Small intestine (tissue), 16 donors: ENCODE measurements at places on chromosomes 3 and 15. TPM values are rescaled to one million over a fixed set of nuclear protein-coding genes. Genes with fewer than 3 reads are reported as not detected.

DNA sequence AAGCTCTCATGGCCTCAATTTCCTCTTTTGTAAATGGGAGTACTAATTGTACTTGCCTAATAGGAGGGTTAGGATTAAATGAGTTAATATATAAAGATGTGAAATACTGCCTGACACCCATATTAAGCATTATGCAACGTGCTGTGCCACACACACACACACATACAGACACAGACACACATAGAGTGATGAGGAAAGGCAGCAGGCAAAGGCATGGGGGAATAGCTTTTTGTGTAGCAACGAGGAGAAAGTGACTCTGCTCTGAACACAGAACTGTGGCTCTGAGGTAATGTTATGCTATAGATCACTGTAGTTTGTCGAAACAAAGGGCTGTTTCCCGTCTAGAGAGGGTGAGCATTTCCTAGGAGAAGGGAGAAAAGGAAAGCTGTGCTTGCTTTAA, 233.3 kb upstream of the SLCO3A1 start:
- H3K4me1 ChIP-seq, result no peaks in the 10 kb centered on the region
- H3K27me3 ChIP-seq, result no peaks in the 10 kb centered on the region
- H3K4me3 ChIP-seq, result no peak overlapping the region

NEK11 gene
- polyA plus RNA-seq, result 11.0 TPM

DNA sequence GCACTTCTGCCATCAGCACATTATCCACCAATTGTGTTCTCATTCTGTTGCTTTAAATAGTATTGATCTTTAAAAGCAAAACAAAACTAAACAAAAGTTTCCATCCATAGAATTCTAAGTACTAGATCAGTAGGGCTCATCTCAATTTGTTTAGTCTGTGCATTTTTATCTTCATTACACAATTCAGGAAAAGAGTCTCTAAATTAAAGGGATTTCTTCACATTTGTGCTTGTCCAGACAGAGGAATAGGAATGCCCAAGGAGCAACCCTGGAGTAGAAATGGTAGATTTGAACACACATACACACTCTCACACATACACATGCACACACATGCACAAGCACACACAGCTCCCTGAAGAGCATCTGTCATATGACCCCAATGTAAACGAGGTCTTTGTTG, 21.4 kb downstream of the LMCD1 start:
- no peak overlapping the region for H3K4me3 ChIP-seq
- H3K27ac ChIP-seq, result no peak overlapping the region
- DNase-seq, result no peak
- no peaks in the 10 kb centered on the region for H3K27me3 ChIP-seq
- H3K4me1 ChIP-seq, result peaks cover 2% of the 10 kb centered on the region

DNA sequence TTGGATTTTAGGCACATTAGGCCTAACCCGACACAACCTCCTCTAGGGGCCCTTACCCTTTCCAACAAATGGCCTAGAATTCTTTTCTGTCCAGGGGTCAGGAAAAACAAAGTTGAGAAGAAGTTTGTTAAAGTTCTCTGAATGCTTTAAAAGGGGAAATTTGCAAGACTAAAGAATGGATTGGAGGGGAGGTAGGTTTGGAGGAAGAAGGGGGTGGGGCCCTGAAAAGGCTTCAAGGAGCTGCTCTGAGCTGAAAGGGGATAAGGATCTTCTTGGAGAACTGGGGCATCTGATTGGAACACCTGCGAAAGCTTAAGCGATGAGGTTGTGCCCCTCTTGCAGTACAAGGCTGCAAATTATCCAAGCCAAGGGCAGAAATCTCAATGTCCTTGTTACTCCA, 3.9 kb upstream of the SENP2 start:
- no peak overlapping the region for H3K27ac ChIP-seq
- H3K36me3 ChIP-seq, result no peaks in the 10 kb centered on the region
- no peaks in the 10 kb centered on the region for H3K4me1 ChIP-seq
- H3K4me3 ChIP-seq, result no peak overlapping the region
